Thymus (tissue), 14 donors: ENCODE measurements at places on chromosomes 7 and 10. TPM values are rescaled to one million over a fixed set of nuclear protein-coding genes. Genes with fewer than 3 reads are reported as not detected.

GRCh38 chr7:45052011-45052410, 36.8 kb downstream of the NACAD start:
- no peaks in the 10 kb centered on the region for H3K4me1 ChIP-seq
- H3K4me3 ChIP-seq, result no peak overlapping the region
- DNase-seq, result no peak
- peaks cover 67% of the 10 kb centered on the region for H3K36me3 ChIP-seq
- H3K27me3 ChIP-seq, result no peaks in the 10 kb centered on the region

Gene TUBAL3
- total RNA-seq, result 1.3 TPM

DNA sequence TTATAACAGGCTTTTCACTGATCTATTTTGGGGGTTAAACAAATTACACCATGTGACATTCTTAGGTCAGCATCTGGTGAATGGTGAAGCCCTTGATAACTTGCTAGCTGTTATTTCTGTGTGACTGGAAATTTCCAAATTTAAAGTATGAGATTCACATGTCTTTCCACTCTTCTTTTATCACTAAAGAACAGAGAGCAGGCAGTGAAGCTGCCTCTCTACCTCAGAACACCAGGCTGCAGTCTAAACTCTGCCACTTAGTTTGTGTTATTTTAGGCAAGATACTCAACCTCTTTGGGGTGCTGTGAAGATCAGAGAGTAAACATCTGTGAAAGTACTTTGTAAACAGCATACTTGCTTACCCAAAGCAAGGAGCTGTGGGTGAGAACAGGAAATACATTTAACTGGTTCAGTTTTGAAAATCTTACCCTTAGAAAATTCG, 15.5 kb upstream of the SP4 start:
- peak overlapping the region; percentile 98 for H3K27ac ChIP-seq
- H3K36me3 ChIP-seq, result no peaks in the 10 kb centered on the region
- no peaks in the 10 kb centered on the region for H3K27me3 ChIP-seq
- H3K4me3 ChIP-seq, result no peak overlapping the region

DNA sequence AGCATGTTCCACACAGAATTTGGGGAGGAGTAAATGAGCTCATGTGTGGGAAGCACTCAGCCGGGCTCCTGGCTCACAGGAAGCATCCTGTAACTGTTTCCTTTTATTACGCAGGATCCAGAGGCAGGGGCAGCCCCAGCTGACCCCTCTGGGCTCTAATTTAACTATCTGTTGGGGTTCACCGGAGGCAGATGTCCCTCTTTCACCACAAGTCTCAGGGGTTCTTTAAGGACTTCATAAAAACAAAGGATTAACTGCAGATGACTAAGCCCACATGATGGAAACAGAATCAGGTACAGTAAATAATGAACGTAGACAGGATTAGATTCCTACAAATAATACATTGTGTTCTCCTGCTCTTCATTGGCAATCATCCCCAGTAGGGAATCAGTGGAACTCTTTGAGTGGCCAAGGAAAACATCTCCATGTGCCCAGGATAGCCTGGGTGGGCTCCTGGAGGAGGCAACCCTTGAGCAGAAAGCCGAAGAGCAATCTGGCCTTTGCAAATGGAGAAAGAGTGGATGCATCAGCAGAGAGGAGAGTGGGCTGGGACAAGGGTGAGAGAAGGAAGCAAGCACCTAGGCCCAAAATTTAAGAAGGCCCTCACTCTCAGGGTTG, 24.6 kb downstream of the TBXAS1 start:
- no peak overlapping the region for H3K27ac ChIP-seq
- H3K27me3 ChIP-seq, result no peaks in the 10 kb centered on the region
- no peak overlapping the region for H3K4me3 ChIP-seq
- no peak for DNase-seq

Gene EEF1AKMT2
- 22.3 TPM for total RNA-seq

GRCh38 chr7:153385502-153385901, 626.0 kb downstream of the ACTR3B start:
- H3K27me3 ChIP-seq, result no peaks in the 10 kb centered on the region
- DNase-seq, result no peak
- no peaks in the 10 kb centered on the region for H3K36me3 ChIP-seq
- no peak overlapping the region for H3K4me3 ChIP-seq

DNA sequence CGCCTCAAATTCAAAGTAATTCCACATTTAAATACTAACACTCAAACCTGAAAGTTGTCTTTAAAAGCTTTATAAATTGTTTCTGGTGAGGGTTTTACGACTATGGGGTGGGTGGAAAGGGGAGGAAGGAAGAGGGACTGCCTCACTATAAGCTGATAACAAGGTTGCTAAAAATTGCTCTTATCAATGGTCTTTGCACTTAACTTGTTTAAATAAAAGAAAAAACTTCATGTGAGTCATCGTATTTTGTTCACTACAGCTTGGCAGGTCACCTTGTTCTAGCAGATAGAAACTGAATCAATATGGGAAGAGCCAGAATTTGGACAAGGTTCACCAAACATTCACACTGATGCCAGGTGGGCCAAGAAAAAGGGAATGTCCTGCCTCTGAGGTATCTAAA, 129.2 kb downstream of the TES start:
- no peak for DNase-seq
- no peak overlapping the region for H3K27ac ChIP-seq
- H3K4me1 ChIP-seq, result no peaks in the 10 kb centered on the region
- no peaks in the 10 kb centered on the region for H3K27me3 ChIP-seq
- H3K4me3 ChIP-seq, result no peak overlapping the region
- H3K36me3 ChIP-seq, result no peaks in the 10 kb centered on the region

GRCh38 chr7:108037140-108037539, 34.2 kb upstream of the LAMB1 start:
- no peak for DNase-seq
- H3K4me1 ChIP-seq, result no peaks in the 10 kb centered on the region
- H3K27ac ChIP-seq, result no peak overlapping the region

Gene CAV2
- 6.0 TPM for total RNA-seq

GRCh38 chr7:81573128-81573527, 196.7 kb downstream of the HGF start:
- H3K27ac ChIP-seq, result no peak overlapping the region
- H3K36me3 ChIP-seq, result no peaks in the 10 kb centered on the region
- H3K4me3 ChIP-seq, result no peak overlapping the region
- DNase-seq, result no peak

- peak overlapping the region; percentile 50 for H3K4me3 ChIP-seq
- peaks cover 23% of the 10 kb centered on the region for H3K27me3 ChIP-seq
- no peaks in the 10 kb centered on the region for H3K4me1 ChIP-seq
- DNase-seq, result no peak
- H3K27ac ChIP-seq, result peak overlapping the region; percentile 42
- H3K36me3 ChIP-seq, result no peaks in the 10 kb centered on the region
These were observed 777 bp downstream of the BICC1 start for GRCh38 chr10:58513188-58514110.

GRCh38 chr7:131972251-131972650, 415.8 kb upstream of the PODXL start:
- no peaks in the 10 kb centered on the region for H3K4me1 ChIP-seq
- no peak for DNase-seq
- H3K27ac ChIP-seq, result no peak overlapping the region

GRCh38 chr10:89207801-89208551, 859 bp upstream of the CH25H start:
- H3K36me3 ChIP-seq, result no peaks in the 10 kb centered on the region
- H3K27ac ChIP-seq, result peak overlapping the region; percentile 64
- peaks cover 25% of the 10 kb centered on the region for H3K4me1 ChIP-seq
- no peak for DNase-seq
- peak overlapping the region; percentile 37 for H3K4me3 ChIP-seq
- peaks cover 66% of the 10 kb centered on the region for H3K27me3 ChIP-seq

DNA sequence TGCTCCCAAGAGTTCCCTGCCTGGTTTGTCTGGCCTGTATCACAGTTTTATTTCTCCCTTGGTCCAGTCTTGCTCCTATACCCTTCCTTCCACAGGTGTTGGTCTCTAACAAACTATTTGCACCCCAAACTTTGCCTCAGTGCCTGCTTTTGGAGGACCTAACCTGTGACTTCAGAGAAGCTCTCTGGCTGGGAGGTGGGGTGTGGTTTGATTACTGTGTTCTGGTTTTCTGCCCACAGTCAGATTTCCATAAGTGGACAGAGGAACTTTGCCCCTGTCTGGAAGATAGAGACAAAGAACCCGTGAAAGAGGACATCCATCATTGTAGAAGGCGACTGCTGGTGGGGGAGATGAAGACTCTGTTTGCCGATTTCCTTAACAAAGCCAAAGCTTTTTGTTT, 55.8 kb upstream of the TRIL start:
- H3K4me1 ChIP-seq, result no peaks in the 10 kb centered on the region
- H3K36me3 ChIP-seq, result no peaks in the 10 kb centered on the region
- DNase-seq, result no peak
- H3K27ac ChIP-seq, result no peak overlapping the region

- H3K27ac ChIP-seq, result peak overlapping the region; percentile 78
- peaks cover 9% of the 10 kb centered on the region for H3K4me1 ChIP-seq
- no peaks in the 10 kb centered on the region for H3K36me3 ChIP-seq
- no peak overlapping the region for H3K4me3 ChIP-seq
- peaks cover 2% of the 10 kb centered on the region for H3K27me3 ChIP-seq
These were observed 18.4 kb downstream of the SLC18A2 start for GRCh38 chr10:117259279-117259678.

Gene ADCYAP1R1
- 0.61 TPM for total RNA-seq

Gene GPR146
- 2.7 TPM for total RNA-seq

DNA sequence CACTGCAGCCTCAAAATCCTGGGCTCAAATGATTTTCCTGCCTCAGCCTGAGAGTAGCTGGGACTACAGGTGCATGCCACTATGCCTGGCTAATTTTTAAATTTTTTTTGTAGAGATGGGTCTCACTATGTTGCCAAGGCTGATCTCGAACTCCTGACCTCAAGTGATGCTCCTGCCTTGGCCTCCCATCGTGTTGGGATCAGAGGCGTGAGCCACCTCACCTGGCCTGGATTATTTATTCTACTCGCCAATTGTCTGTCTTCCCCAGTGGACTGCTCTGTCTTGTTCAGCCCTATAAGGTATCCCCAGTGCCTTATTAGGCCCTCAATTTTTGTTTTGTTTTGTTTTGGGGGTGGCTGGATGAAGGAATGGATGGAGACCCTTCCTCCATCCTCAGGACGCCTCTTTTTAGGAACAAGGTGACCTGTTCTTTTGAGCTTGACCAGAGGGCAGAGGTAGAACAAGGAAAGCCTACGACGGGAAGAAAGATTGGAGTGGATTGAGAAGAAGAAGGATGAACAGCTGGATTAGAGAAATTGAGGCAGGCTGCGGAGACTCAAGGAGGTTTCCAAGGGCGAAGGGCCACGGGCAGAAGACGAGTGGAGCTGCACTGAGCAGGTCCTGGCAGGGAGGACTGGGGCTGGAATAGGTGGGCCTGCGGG, 541 bp upstream of the DENND10 start:
- no peak overlapping the region for H3K4me3 ChIP-seq
- no peaks in the 10 kb centered on the region for H3K36me3 ChIP-seq
- H3K4me1 ChIP-seq, result peaks cover 7% of the 10 kb centered on the region
- no peaks in the 10 kb centered on the region for H3K27me3 ChIP-seq
- no peak for DNase-seq

Gene DLG5
- 6.6 TPM for total RNA-seq

GRCh38 chr7:134660242-134660785, 13.7 kb downstream of the BPGM start:
- H3K4me1 ChIP-seq, result no peaks in the 10 kb centered on the region
- no peak overlapping the region for H3K27ac ChIP-seq
- H3K27me3 ChIP-seq, result no peaks in the 10 kb centered on the region
- no peak for DNase-seq
- peaks cover 8% of the 10 kb centered on the region for H3K36me3 ChIP-seq

- H3K27ac ChIP-seq, result no peak overlapping the region
- no peak overlapping the region for H3K4me3 ChIP-seq
- no peak for DNase-seq
- no peaks in the 10 kb centered on the region for H3K4me1 ChIP-seq
These were observed 13.1 kb downstream of the PHTF2 start for GRCh38 chr7:77811516-77812289.

- no peaks in the 10 kb centered on the region for H3K36me3 ChIP-seq
- peak overlapping the region; percentile 89 for H3K27ac ChIP-seq
- peak overlapping the region; percentile 96 for H3K4me3 ChIP-seq
- H3K27me3 ChIP-seq, result no peaks in the 10 kb centered on the region
- peaks cover 59% of the 10 kb centered on the region for H3K4me1 ChIP-seq
These were observed 737 bp downstream of the ZMIZ1 start for GRCh38 chr10:79069325-79070080.

DNA sequence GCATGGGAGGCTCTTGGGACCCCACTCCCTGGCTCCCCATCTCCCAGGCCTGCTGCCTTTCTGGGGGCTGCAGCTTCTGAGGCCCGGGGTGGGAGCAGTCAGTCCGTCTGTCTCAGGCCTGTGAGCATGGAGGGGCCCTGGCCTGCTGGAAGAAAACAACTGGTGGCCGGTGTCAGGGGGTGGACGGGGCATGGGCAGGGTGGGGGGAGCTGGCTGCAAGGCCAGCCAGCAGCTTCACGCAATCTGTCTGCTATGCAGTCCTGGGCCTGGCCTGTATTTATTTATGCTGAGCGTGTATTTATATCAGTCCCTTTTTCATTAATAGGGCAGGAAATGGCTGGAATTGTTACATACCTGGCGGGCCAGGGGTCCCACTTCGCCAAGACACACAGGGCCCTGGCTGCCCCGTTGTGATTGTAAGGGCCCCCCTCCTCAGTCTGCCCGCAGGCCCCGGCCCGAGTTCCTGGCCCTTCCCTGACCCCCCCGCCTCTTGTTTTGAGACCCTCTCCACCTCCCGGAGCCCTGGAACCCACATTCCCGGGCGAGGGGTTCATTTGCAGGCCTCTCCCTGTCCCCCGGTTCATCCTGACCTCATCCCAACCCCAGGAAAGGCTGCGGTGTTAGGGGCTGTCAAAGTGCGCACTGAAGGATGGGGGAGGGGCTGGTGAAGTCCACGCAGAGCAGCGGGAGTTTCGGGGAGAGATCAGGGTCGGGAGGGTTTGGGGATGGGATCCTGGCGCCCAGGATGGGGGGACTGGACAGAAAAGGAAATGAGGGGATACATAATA, 8.2 kb downstream of the TMEM270 start:
- no peak overlapping the region for H3K27ac ChIP-seq
- H3K27me3 ChIP-seq, result no peaks in the 10 kb centered on the region
- no peaks in the 10 kb centered on the region for H3K4me1 ChIP-seq
- no peaks in the 10 kb centered on the region for H3K36me3 ChIP-seq
- no peak for DNase-seq
- H3K4me3 ChIP-seq, result no peak overlapping the region

GRCh38 chr10:80540981-80541750, 3.5 kb downstream of the SH2D4B start:
- no peak overlapping the region for H3K27ac ChIP-seq
- DNase-seq, result no peak
- no peaks in the 10 kb centered on the region for H3K36me3 ChIP-seq
- no peak overlapping the region for H3K4me3 ChIP-seq
- H3K4me1 ChIP-seq, result no peaks in the 10 kb centered on the region
- H3K27me3 ChIP-seq, result no peaks in the 10 kb centered on the region

GRCh38 chr10:127888521-127889312, 4.0 kb downstream of the CLRN3 start:
- H3K27ac ChIP-seq, result no peak overlapping the region
- H3K27me3 ChIP-seq, result no peaks in the 10 kb centered on the region

GRCh38 chr10:113538151-113538550, 14.7 kb upstream of the HABP2 start:
- H3K27ac ChIP-seq, result no peak overlapping the region
- no peaks in the 10 kb centered on the region for H3K36me3 ChIP-seq
- H3K4me1 ChIP-seq, result no peaks in the 10 kb centered on the region

Gene ABCB1
- 6.7 TPM for total RNA-seq

- no peak overlapping the region for H3K4me3 ChIP-seq
- no peaks in the 10 kb centered on the region for H3K27me3 ChIP-seq
- no peak for DNase-seq
- no peaks in the 10 kb centered on the region for H3K4me1 ChIP-seq
These were observed 24.6 kb upstream of the DDX50 start for GRCh38 chr10:68876246-68877138.

Gene SFRP5
- 2.4 TPM for total RNA-seq

Gene LAMB4
- total RNA-seq, result 0.42 TPM

Gene CCL26
- total RNA-seq, result 0.14 TPM
